AG09309 (cell line): ENCODE measurements at places on chromosomes 16 and 17.

GRCh38 chr16:85421338-85422195 lies 191.6 kb upstream of the GSE1 start:
- DNase-seq, result no peak

DNA sequence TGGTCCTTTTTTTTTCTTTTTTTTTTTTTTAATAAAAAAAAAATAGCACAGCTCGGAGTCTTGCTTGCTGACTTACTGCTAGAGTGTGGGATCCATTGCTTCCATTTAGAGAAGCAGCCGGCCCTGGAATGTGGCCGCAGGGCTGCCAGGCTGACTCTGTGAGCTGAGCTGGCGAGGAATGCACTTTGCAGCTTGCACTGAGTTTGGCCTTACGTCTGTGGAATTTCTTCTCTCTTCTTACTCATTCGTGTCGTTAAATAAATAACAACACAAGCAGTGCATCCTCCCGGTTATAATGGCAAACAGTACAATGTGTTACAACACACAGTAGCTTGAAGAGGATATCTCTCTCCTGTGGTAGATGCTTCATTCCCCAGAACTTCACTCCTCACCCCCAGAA lies 69.2 kb downstream of the PRKCB start:
- peak; percentile 8 for DNase-seq

DNA sequence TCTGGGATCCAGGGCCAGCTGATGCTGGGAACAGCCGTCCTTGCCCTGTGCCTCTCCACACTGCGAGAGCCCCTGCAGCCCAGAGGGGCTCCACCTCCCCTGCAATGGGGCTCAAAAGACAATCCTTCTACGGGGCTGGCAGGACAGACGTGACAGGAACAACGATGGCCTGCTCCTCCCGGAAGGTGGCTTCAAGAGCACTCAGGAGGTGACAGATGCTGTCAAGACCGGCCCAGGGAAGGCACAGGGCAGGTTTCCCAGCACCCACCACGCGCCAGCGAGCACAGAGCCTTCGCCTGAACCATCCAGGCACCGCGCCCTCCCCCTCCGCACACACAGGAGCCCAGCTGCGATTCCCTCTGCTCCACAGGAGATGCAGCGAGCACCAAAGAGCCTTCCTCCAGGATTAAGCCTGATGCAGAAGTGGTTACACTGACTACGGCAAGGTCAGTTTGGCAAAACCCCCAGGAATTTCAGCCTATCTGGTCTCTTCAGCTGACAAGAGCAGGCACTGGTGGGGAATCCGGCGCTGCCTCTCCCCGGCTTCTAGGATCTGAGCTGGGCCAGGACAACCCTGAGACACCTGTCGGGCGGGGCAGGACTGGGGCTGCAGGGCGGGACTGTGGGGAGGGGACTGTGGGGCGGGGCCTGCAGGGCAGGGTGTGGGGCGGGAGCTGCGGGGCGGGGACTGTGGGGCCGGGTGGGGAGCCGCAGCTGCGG lies 103.4 kb downstream of the ZNF778 start:
- no peak for DNase-seq

GRCh38 chr16:54022362-54022761 lies 264.2 kb downstream of the IRX3 start:
- DNase-seq, result no peak

- DNase-seq, result no peak
Measured at GRCh38 chr17:28970879-28971278, 19.6 kb upstream of the PHF12 start.

- DNase-seq, result no peak
Measured at GRCh38 chr17:41695954-41696757, 7.5 kb downstream of the EIF1 start.

DNA sequence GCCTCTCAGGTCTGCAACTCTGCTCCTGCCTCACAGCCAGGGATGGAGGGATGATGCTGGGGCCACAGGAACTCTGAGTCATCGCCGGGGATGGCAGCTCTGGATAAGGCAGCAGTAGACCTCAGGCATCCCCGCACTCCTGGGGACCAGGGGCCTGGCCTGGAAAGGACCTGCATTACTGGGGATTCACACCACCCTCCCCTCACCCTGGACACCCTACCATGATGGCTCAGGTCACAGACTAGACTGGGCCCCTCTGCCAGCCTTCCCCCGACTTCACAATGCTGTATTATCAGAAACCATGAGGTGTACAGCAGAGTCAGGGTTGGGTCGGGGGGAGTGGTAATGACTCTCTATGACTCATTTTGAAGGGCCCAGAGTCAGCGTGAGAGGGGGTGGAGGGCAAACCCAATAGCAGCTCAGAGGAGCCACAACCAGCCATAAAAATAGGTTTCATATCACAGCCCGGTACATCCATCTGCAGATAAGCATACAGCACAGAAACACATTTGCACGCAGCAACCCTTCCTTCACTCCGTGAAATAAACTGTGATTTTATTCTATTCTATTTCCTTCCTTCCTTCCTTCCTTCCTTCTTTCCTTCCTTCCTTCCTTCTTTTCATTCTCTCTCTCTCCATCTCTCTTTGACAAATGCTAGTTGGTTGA lies 28.8 kb downstream of the DYNLRB2 start:
- DNase-seq, result no peak

DNA sequence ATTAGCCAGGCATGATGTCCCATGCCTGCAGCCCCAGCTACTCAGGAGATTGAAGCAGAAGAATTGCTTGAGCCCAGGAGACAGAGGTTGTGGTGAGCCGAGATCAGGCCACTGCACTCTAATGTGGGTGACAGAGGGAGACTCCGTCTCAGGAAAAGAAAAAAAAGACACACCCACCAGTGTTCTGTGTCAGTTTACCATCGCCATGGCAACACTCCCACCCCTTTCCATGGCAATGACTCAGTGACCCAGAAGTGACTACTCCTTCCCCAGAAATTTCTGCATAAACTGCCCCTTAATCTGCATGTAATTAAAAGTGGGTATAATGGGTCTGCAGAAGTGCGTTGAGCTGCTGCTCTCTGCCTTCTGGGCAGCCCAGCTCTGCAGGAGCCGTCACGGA lies 4.0 kb upstream of the ZC3H18 start:
- peak; percentile 21 for DNase-seq

DNA sequence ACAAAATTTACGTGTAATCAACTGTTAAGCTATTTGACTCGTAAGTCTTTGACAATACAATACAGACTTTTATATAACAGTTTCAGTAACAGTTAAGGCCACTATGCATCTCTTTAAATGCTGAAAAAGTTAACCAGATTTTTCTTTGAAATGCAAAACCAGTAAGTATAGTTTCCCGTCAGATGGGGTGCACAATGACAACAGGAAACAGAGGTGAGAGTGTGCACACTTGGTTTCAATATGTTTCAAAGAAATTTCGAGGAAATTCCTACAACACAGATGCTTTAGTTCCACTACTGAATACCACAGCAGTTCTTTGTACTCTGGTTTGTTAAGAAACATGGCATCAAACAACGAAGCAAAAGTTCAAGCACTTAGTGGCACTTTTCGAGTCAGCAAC lies 48.4 kb downstream of the RNF157 start:
- DNase-seq, result no peak

- no peak for DNase-seq
Measured at GRCh38 chr16:55001931-55002330, 71.3 kb downstream of the IRX5 start.

DNA sequence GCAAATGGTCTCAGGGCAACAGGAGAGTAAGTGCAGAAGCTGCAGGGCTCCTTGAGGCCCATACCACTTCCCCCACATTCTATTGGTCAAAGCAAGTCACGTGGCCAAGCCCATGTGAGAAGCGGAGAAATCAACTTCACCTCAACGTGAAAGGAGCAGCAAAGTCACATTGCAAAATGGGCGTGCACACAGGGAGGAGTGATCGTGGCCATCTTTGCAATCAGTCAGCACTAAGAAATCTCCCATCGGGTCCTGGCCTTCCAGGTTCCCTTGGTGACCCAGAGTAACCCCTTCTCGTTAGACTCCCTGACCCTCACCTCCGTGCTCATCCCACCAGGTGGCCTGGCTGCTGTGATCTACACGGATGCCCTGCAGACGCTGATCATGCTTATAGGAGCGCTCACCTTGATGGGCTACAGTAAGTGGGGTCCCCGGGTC lies 38.0 kb downstream of the SLC5A11 start:
- no peak for DNase-seq

DNA sequence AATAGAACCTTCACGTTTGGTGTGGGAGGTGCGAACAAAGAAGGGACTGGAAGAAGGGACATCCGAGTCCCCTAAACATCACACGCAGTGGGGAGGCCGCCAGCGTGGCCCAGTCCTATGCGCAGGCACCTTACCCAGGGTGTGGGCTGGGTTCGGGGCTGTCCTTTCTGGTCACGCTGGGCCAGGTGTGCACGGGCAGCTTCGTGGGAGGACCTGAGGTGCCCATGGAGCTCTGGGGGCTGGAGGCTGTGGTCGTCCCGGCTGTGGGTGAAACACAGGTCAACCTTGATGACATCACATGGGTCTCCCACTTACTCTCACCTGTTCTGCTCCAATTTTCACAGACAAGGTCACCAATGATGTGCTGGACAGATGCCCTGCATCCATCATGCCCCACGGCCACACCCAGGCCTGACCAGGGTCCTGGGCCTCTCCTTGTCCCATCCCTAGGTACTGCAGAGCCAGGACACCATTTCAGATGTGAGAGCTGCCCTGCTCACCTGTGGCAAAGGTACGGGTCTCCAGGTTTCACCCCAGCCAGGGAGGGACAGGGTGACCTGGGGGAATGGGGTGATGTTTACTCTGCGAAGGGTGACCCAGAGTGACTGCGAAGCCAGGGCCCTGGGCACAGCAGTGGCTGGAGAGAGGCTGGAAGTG lies 3.1 kb downstream of the CD300C start:
- DNase-seq, result no peak

- DNase-seq, result no peak
Measured at GRCh38 chr17:4622375-4622774, 19.1 kb downstream of the ALOX15 start.

DNA sequence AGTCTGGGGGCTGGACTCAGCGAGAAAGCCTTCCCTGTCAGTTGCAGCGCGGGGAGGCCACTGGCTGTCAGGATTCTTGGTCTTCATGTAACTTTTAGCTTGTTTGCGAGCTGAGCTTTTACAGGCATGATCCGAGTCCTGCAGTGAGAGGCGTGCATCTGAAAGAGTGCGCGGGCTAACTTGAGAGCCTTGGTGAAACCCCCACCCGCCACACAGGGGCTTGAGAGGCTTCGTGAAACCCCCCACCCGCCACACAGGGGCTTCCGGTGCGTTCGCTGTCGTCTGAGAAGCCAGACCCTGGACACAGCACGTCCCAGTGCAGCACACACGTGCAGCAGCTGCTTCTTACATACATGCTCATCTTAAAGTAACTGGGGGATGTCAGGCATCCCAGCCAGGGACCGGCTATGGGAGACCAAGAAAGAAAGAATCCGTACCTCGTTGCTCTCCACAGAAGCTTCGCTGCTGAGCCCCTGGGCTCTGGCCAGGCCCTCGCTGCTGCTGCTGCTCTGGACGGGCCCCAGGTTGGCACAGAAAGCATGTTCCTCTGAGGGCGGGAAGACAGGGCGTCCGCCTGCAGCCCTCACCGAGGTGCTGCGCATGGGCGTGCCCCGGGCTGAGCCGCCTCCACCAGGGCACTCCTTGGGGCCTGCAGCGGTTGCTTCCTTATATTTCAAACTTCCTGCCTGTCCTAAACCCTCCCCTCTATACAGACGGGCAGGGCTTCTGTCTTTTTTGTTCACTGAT lies 7.8 kb downstream of the NUDT16L1 start:
- no peak for DNase-seq

DNA sequence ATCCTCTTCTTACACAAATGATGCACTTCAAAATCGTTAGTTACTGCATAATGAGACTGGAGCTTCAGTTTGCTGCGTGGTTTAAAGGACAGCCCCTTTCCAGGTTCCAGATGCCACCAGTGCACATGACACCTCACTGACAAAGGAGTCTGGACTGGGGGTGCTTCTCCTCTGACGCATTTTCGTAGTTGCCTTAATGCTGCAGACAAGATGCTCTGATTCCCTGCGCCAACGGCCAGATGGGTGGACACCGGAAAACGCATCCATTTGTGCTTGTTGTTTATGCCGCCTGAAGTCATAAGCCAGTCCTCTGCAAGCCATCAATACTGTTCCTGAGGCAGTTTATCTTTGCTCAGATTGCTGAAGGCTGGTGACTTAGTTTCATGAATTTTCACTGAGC lies 16.0 kb downstream of the FBXO31 start:
- DNase-seq, result no peak

GRCh38 chr16:10930755-10931093 lies 11.5 kb downstream of the DEXI start:
- no peak for DNase-seq

GRCh38 chr16:79008036-79008868 lies 592.3 kb downstream of the MAF start:
- no peak for DNase-seq

GRCh38 chr17:45260204-45260783 lies 1.6 kb downstream of the SPATA32 start:
- no peak for DNase-seq

- DNase-seq, result no peak
Measured at GRCh38 chr17:3976675-3977171, 12.5 kb upstream of the ATP2A3 start.

DNA sequence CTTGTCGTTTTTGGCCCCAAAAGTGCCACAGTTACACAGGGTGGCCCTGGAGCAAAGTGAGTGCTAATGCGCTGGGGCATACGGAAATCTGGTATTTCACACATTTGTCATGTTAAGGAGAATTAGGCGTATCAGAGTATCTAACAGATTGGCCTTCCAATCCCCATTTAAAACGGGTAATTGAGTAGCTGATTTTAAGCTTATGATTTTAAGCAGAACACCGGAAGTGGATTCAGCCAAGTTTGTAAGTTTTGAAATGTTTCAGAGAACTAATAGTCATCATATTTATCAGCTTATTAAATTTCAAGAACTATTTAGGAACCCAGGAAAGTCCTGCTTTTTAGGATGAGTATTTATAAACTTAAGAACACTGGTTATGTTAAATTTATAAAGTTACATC lies 19.5 kb downstream of the LRRC75A start:
- DNase-seq, result no peak

DNA sequence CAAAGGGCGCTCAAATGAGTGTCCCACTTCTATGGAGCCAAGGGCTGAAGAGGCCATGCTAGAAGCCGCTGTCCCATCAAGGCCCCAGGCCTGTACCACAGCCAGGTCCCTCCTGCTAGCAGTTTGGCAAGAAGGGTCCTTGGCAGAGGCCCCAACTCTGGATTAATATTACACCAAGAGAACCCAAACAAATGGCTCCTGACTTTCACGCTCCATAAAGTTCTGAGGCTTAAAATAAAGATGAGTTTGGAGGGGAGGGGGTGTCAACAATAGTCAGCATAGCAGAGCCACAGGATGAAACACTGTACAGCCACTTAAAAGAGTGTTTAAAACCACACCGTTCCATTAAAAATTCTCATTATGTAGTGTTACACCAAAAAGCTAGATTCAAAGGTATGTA lies 30.5 kb downstream of the CUEDC1 start:
- no peak for DNase-seq

GRCh38 chr16:65884018-65884417 lies 482.5 kb upstream of the CDH5 start:
- peak; percentile 24 for DNase-seq
